Memory B cell (primary cell): ENCODE measurements at places on chromosomes 12 and 14.

- no peak overlapping the region for H3K4me3 ChIP-seq
- no peak for DNase-seq
- H3K4me1 ChIP-seq: no peaks in the 10 kb centered on the region
- H3K27ac ChIP-seq: no peak overlapping the region
- peaks cover 1% of the 10 kb centered on the region for H3K27me3 ChIP-seq
Measured at GRCh38 chr12:130487636-130488357, 150.1 kb downstream of the PIWIL1 start.

DNA sequence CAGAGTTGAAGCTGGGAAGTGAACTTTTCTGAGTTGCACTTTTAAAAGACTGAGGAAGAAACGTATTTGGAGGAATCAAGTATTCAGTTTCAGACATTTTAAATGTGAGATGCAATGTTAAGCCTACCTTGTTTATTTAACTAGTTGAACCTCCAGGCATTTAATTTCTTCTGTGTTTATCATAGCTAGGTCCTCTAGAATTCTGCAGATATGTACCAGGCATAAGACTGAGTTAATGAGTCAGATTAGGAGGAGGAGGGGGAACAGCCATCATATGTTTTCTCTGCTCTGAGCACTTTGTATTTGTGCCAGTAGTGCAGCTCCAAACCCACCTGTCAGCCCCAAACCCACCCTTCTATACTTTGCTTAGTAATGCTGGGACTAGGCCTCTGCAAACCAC, 16.4 kb upstream of the SAMD4A start:
- peaks cover 10% of the 10 kb centered on the region for H3K27me3 ChIP-seq
- peaks cover 5% of the 10 kb centered on the region for H3K36me3 ChIP-seq
- no peak overlapping the region for H3K4me3 ChIP-seq
- H3K27ac ChIP-seq: no peak overlapping the region
- DNase-seq: no peak

GRCh38 chr14:91399868-91400640, 17.6 kb downstream of the CCDC88C start:
- H3K27ac ChIP-seq: peak overlapping the region; percentile 95
- H3K4me1 ChIP-seq: peaks cover 63% of the 10 kb centered on the region
- peak; percentile 60 for DNase-seq
- peak overlapping the region; percentile 98 for H3K4me3 ChIP-seq
- peaks cover 3% of the 10 kb centered on the region for H3K36me3 ChIP-seq
- no peaks in the 10 kb centered on the region for H3K27me3 ChIP-seq

GRCh38 chr14:75807667-75808360, 146.8 kb downstream of the TTLL5 start:
- H3K27ac ChIP-seq: no peak overlapping the region
- DNase-seq: no peak
- peaks cover 16% of the 10 kb centered on the region for H3K36me3 ChIP-seq
- H3K4me1 ChIP-seq: peaks cover 4% of the 10 kb centered on the region

- peak overlapping the region; percentile 49 for H3K4me3 ChIP-seq
- peak overlapping the region; percentile 91 for H3K27ac ChIP-seq
- H3K4me1 ChIP-seq: peaks cover 24% of the 10 kb centered on the region
- DNase-seq: no peak
- H3K27me3 ChIP-seq: no peaks in the 10 kb centered on the region
Measured at GRCh38 chr14:64217834-64218233, 76.3 kb downstream of the ESR2 start.

DNA sequence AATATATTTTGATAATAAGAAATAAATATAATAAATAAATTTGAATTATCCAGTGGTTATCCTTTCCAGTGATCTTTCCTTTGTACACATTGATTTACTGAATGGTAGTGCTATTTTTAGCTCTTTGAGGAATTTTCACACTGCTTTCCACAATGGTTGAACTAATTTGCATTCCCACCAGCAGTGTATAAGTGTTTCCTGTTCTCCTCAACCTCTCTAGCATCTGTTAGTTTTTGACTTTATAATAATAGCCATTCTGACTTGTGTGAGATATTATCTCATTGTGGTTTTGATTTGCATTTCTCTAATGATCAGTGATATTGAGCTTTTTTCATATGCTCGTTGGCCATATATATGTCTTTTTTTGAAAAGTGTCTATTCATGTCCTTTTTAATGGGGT, 333.7 kb downstream of the RAD51B start:
- peaks cover 3% of the 10 kb centered on the region for H3K4me1 ChIP-seq
- no peak overlapping the region for H3K27ac ChIP-seq
- DNase-seq: no peak

DNA sequence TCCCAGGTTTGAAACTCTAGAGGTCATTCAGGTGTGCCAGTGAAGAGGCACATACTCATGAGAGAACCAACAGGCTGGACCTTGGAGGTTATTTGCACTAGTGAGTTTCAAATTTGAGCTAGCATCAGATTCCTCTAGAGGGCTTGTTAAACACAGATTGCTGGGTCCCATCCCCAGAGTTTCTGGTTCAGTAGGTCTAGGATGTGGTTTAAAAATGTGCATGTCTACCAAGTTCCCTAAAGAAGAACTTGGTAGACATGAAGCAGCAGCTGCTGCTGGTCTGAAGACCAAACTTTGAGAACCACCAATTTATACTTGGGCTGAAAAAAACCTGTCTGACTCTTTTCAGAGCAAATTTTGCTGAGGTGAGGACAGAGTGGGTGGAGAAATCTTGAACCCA, 61.7 kb downstream of the SUSD6 start:
- DNase-seq: peak; percentile 44
- H3K4me1 ChIP-seq: peaks cover 73% of the 10 kb centered on the region
- H3K27ac ChIP-seq: peak overlapping the region; percentile 88
- H3K27me3 ChIP-seq: no peaks in the 10 kb centered on the region

- no peak for DNase-seq
- peaks cover 19% of the 10 kb centered on the region for H3K4me1 ChIP-seq
- H3K4me3 ChIP-seq: no peak overlapping the region
- H3K27me3 ChIP-seq: no peaks in the 10 kb centered on the region
Measured at GRCh38 chr14:89650077-89650978, 233.3 kb upstream of the FOXN3 start.

DNA sequence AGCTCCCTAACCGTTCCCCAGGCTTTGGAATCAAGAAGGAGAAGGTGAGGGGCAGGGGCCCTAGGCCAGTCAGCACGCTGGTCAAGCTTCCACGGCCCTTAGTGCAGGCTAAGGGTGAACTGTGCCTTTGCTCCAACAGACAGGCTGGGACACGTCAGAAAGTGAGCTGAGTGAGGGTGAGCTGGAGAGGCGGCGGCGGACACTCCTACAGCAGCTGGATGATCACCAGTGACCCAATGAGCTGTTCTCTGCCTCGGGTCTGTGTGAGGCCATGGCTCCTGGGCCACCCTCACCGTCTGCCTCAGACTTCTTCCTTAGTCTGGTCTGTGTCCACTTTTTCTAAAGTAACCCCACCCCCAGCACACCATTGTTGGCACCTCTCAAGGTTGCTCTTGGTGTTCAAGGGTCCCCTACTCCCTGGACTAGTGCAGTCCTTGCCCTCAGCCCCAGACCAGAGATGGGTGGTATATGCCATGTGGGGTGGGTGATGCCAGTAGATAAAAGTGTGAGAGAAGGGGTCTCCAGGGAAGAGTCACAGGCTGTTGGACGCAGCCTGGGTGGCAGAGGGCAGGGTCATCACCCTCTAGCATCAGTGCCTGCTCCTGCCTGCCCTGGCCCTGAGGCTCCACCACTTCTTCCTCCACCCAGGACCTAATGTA, 20.7 kb downstream of the PRPF40B start:
- H3K4me1 ChIP-seq: peaks cover 23% of the 10 kb centered on the region
- H3K27me3 ChIP-seq: no peaks in the 10 kb centered on the region
- no peak overlapping the region for H3K4me3 ChIP-seq
- H3K36me3 ChIP-seq: peaks cover 16% of the 10 kb centered on the region

GRCh38 chr14:73136085-73136386, 271 bp upstream of the PSEN1 start:
- H3K27ac ChIP-seq: peak overlapping the region; percentile 99
- H3K36me3 ChIP-seq: peaks cover 22% of the 10 kb centered on the region
- H3K4me1 ChIP-seq: peaks cover 15% of the 10 kb centered on the region
- H3K27me3 ChIP-seq: no peaks in the 10 kb centered on the region
- no peak for DNase-seq
